Putamen (tissue), 1 donor: ENCODE measurements at places on chromosomes 3 and 15.

DNA sequence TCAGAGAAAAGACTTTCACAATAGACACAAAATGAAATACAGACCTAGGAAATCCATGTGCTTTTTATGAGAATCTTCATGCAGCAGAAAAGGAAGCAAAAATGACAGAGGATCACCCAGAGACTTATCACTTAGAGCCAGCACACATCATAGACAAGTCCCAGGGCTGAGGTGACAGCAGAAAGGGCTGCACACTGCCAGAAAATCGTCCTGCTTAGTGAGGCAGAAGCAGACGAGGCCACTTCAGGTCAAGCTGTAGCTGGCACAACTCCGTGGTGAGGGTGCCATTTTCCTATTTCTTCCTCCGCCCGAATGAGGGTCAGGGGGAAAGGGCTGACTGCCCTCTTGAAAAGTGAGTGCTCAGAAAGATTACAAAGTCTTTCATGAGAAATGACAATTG lies 95.9 kb upstream of the TNIK start:
- DNase-seq = no peak

DNA sequence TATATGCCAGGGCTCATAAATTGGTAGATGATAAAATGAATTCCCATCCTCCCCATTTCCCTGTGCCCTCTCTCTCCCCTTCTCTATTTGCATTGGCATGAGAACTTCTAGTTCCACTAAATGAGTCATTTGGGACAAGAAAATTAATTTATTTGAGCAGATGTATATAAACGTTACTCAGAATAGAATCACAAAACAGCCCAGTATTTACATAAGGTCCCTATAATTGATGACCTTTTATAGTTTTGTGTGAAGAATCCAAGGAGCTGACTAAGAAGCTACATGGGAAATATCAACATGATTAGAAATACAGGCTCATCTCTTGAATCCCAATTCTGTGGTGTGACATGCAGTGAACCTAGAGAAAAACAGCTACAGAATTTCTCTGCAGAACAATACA lies 617.7 kb upstream of the NR2F2 start:
- DNase-seq = no peak

GRCh38 chr3:187040516-187041361 lies 98.6 kb downstream of the RPL39L start:
- DNase-seq = no peak

- DNase-seq = no peak
These were observed 22.1 kb downstream of the SATB1 start for GRCh38 chr3:18403061-18403460.

- no peak for DNase-seq
These were observed 106.8 kb downstream of the BBX start for GRCh38 chr3:107629566-107629965.

DNA sequence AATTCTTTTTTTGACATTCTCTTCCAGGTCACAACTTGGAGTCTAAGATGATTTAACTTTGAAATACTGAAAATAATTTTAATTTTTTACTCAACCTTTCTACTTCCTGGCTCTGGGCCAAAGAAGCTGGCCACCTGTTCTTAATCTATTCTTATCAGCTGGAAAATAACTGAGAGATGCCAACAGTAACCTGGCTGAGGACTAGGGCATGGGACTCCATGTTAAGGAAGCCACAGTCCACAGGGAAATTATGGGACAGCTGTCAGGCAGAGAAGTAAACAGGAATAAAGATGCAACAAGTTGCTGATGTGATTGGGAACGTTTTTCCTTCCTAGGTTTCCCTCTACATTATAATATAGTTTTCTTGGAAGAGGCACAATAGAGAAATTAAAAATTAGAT lies 84.7 kb upstream of the CPNE4 start:
- DNase-seq = no peak

GRCh38 chr3:179181993-179182551 lies 33.9 kb downstream of the PIK3CA start:
- DNase-seq = no peak

GRCh38 chr3:15310491-15311370 lies 21.7 kb downstream of the SH3BP5 start:
- peak; percentile 56 for DNase-seq

- DNase-seq = no peak
These were observed 59.4 kb downstream of the MYO9A start for GRCh38 chr15:72058585-72058984.

- no peak for DNase-seq
These were observed 8.3 kb upstream of the CPNE9 start for GRCh38 chr3:9695345-9695744.

DNA sequence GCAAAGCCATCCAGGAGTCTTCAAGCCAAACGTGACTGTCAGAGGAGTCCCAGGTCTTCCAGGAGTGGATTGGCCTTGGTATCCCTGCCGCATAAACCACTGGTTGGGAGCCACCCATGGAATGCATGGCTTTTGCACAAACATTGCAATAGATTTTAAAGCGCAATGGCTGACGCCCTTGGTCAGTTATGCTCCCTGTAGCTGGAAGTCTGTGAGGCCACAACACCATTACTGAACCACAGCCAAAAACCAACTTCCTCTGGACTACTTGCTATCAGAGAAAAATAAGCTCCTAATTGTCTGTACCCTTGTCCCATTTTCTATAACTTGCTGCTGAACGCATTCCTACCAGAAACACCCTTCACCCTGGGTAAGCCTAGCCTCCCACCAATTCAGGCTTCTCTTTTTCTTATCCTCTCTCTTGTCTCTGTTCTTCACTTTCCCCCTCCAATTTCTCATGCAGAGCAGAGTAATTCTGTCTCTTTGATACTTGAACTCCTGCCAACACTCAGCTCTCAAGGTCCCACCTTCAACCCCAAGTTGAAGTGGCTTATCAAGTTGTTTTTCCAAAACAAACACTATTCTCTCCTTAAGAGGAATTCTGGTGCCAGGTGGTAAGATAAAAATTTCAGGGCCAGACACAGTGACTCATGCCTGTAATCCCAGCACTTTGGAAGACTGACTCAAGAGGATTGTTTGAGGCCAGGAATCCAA lies 176.4 kb upstream of the UBE2E1 start:
- DNase-seq = no peak

DNA sequence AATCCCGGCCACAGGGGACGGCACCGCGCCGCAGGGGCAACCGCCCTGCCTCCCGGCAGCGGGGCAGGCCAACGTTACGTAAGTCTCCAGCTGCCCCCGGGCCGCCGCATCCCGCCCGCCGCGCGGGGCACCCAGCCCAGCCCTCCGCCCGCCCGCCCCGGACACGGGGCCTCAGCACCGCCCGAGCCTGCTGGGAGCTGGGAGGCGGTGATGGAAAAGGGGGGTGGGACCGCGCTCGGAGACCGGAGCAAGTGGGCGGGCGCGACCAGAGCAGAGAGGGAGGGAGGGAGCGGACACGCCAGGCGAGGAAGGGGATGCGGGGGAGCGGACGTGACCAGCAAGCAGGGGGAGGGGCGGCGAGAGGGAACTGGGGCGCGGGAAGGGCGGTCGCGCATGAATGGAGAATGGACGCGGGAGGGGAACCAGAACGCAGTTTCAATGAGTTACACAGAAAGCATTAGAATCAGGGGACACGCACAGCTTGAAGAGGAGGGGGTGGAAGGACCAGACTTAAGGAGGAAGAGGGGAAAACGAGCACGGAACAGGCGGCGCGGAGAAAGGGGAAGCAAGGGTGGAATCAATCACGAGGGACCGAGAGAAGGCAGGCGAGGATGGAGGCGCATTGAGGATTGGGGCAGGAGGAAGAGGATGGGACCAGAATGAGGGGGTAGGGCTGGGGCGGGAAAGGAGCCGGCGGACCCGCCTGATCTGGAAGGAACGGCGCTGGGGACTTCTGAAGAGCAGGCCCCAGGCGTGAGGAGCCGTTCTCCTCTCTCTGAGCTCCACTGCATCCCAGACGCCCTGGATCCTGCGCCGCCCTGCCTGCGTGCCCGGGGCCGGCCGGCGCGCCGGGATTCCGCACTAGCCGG lies 559 bp downstream of the PKM start:
- DNase-seq = peak; percentile 89

DNA sequence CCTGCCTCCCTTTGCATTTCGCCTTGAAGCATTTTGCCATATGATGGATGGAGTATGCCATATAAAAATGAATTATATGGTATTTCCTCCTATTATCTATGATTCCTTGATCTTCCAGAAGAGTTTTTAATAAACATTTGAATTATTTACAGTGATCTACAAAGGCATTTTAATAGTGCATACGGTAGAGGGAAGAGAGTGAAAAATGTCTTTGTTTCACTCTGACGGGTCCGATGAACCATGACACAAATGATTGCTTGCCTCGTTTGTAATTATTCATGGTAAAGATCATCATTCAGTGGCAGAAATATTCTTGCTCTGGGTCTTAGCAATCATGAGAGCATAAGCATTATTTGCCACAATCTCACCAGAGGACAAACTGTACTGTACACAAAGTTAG lies 1010.9 kb downstream of the NTRK3 start:
- no peak for DNase-seq

GRCh38 chr3:177213801-177214535 lies 16.7 kb upstream of the TBL1XR1 start:
- no peak for DNase-seq

GRCh38 chr3:162769564-162769963 lies 1273.0 kb downstream of the OTOL1 start:
- no peak for DNase-seq
